ENCODE measurements at places on chromosomes 12 and 14. TPM values are rescaled to one million over a fixed set of nuclear protein-coding genes. Genes with fewer than 3 reads are reported as not detected.

Gene EML1
- 23.5 TPM for total RNA-seq

Gene TEX22
- 0.20 TPM for total RNA-seq

Gene PTGER2
- total RNA-seq: 23.5 TPM

Gene ISM2
- not detected for total RNA-seq

Gene IL31
- not detected for total RNA-seq

Gene KRT5
- total RNA-seq: 0.20 TPM

Gene GUCY2C
- not detected for total RNA-seq

Gene APOF
- not detected for total RNA-seq

Gene KRT85
- not detected for total RNA-seq

Gene KRT4
- not detected for total RNA-seq

Gene NAA25
- 36.8 TPM for total RNA-seq

Gene TAC3
- not detected for total RNA-seq

Gene AMIGO2
- total RNA-seq: under 0.01 TPM

Gene NUDT4
- total RNA-seq: 37.8 TPM

Gene MIP
- total RNA-seq: not detected

Gene GPR137C
- total RNA-seq: 0.59 TPM

Gene PLXNC1
- 0.98 TPM for total RNA-seq

Gene BCAT1
- total RNA-seq: 213 TPM

Gene ANKS1B
- total RNA-seq: 14.3 TPM

Gene GPR65
- total RNA-seq: under 0.01 TPM

Gene GPRC5A
- total RNA-seq: 4.0 TPM

Gene GARIN6
- total RNA-seq: not detected

Gene RERG
- not detected for total RNA-seq

Gene GLI1
- 0.78 TPM for total RNA-seq

Measured in subcutaneous preadipocyte (primary cell).